Small intestine (tissue), 16 donors: ENCODE measurements at places on chromosomes 6 and 20. TPM values are rescaled to one million over a fixed set of nuclear protein-coding genes. Genes with fewer than 3 reads are reported as not detected.

DNA sequence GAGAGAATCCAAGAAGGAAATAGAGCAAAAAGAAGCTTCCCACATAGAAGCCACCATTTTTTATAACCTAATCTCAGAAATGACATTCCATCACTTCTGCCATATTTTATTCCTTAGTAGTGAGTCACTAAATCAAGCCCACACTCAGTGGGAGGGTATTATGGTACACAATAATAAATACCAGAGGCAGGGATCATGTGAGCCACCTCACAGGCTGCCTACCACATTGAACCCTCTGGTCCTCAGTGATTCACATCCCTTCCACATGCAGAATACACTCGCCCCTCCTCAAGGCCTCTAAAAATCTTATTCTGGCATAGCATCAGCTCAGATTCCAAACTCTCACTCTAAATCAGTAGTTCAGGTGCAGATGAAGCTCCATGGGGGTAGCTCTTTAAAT is 49.4 kb downstream of the TMC2 start:
- DNase-seq, result no peak
- H3K4me1 ChIP-seq, result no peaks in the 10 kb centered on the region
- no peaks in the 10 kb centered on the region for H3K27me3 ChIP-seq
- H3K36me3 ChIP-seq, result no peaks in the 10 kb centered on the region

GRCh38 chr20:19758501-19759331 is 658 bp downstream of the RIN2 start:
- H3K4me1 ChIP-seq, result peaks cover 9% of the 10 kb centered on the region
- peak overlapping the region; percentile 96 for H3K27ac ChIP-seq
- H3K4me3 ChIP-seq, result peak overlapping the region; percentile 48
- H3K27me3 ChIP-seq, result no peaks in the 10 kb centered on the region
- DNase-seq, result peak; percentile 80

- no peaks in the 10 kb centered on the region for H3K27me3 ChIP-seq
- no peaks in the 10 kb centered on the region for H3K4me1 ChIP-seq
- H3K27ac ChIP-seq, result no peak overlapping the region
- no peak overlapping the region for H3K4me3 ChIP-seq
Measured at GRCh38 chr6:127637830-127638409, 60.9 kb downstream of the C6orf58 start.

DNA sequence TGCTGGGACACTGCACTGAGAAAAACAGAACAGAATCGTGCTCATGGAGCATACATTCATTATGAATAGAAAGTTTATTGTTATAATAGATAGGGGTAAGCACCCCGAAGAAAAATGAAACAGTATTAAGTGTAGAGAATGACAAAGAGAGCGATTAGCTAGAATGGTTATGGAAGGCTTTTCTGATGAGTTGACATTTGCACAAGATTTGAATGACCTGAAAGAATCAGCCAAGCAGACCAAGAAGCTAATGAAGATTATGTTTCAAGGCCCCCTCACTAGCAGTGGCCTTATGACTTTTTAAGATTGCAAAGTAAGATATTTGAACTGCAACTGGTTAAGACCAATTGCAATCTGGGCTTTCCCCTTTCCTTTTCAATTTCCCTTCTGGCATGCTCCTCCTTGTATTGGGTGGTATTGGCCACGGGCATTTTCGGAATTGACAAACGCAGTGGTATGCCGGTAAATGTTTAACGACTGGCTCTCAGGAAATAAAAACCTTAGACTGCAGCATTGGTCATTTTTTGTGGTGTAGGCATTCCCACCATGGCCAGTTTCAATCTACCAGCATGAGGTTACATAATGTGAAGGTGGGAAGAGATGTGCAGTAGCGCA is 120.0 kb upstream of the CITED2 start:
- H3K4me1 ChIP-seq, result no peaks in the 10 kb centered on the region
- H3K27me3 ChIP-seq, result no peaks in the 10 kb centered on the region
- H3K4me3 ChIP-seq, result no peak overlapping the region
- no peak overlapping the region for H3K27ac ChIP-seq

DNA sequence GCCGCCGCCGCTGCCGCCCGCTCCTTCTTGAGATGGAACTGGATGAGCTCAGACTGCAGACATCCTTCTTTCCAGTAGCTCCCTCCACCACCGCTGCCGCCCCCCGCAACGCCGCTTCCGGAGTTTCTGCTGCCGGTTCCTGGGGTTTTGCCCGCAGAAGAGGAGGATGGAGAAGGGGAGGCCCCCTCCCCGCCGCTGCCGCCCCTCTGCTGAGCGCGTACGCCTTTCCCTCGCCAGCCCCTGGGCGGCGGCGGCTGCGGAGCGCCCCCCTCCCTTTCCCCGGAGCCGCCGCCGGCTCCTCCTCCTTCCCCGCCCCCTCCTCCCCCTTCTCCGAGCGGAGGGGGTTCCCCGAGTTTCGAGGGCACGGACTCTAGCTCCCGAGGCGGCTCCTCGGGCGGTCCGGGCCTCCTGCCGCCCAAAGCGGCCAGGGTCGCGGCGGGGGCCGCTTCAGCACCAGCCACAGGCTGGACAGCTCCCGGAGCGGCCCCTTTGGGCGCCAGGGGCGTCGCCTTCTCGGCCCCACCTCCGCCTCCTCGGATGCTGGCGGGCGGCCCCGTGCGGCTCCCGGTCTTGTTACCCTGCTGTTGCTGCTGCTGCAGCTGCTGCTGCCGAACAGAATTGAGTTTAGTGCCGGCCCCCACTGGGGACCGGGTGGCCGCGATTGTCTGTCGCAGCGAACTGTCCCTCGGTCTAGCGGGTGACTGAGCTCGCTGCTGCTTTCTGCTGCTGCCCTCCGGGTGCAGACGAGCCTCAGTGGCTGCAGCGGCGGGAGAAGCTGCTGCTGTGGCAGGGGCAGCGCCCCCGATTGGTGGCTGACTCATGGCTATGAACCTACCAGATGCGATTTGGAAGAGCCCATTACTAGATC is 3.1 kb downstream of the MTCL3 start:
- H3K4me3 ChIP-seq, result peak overlapping the region; percentile 55
- H3K36me3 ChIP-seq, result no peaks in the 10 kb centered on the region
- H3K4me1 ChIP-seq, result no peaks in the 10 kb centered on the region
- peak; percentile 62 for DNase-seq
- H3K27me3 ChIP-seq, result no peaks in the 10 kb centered on the region

SLC17A3 gene
- not detected for polyA plus RNA-seq
